ENCODE measurements at places on chromosomes 13 and 19.

DNA sequence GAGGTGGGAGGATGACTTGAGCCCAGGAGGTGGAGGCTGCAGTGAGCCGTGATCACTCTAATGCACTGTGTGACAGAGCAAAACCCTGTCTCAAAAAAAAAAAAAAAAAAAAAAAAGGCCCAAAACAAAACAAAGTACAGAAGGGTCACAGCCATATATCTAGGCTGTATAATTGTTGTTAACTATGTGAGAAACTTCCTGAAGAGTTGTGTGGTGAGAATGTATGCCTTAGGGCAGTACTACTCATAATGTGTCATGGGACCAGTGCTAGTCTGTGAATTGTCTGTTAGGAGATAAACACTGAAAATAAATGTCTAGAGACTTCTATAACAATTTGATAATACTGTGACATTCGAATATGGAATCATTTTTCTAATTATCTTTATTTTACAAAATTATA is 43.1 kb downstream of the PAN3 start:
- DNase-seq: no peak

DNA sequence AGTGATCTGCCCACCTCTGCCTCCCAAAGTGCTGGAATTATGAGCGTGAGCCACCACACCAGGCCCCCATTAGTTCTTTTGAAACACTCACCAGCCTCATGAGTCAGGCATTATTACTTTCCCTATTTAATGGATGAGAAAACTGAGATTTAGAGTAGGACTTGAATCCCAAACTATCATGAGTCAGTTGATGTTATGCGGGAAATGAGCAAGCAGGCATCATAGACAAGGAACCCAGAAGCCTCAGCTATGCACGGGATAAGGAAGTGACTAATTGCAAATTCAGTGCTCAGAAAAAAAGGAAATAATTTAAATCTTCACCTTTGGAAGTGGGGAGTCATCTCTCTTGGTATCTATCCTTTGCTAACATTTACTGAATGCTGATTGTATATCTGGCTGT is 217.5 kb downstream of the ABCC4 start:
- DNase-seq: no peak

GRCh38 chr13:33284916-33285315 is 639 bp downstream of the STARD13 start:
- no peak for DNase-seq

GRCh38 chr13:46637213-46637612 is 84.2 kb downstream of the LRCH1 start:
- no peak for DNase-seq

GRCh38 chr13:20831933-20832332 is 58.2 kb upstream of the EEF1AKMT1 start:
- no peak for DNase-seq

GRCh38 chr19:16899566-16900075 is 10.8 kb downstream of the F2RL3 start:
- DNase-seq: no peak

- DNase-seq: no peak
These were observed 19.9 kb downstream of the GADD45B start for GRCh38 chr19:2495651-2496316.

GRCh38 chr19:55452749-55453346 is 8.6 kb downstream of the ISOC2 start:
- no peak for DNase-seq

GRCh38 chr13:46183018-46183946 is 1.3 kb upstream of the LCP1 start:
- DNase-seq: no peak

DNA sequence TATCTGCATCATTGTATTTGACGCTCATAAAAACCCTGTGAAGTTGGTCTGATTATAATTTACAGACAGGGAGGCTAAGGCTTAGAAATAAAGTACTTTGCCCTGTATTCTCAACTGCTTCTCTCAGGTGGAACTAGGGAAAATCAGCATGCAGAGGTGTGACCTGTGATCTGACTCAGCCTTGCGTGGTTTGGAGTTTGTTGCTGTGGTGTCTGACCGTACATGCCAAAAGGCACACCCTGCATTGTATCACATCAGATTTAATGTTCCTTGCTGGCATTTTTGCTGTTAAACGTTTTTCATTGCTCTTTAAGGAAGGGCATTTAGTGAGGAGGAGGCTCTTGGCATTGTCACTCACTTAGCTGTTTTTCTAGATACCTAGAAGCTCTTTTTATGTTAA is 58.8 kb upstream of the C1QTNF9B start:
- DNase-seq: no peak

DNA sequence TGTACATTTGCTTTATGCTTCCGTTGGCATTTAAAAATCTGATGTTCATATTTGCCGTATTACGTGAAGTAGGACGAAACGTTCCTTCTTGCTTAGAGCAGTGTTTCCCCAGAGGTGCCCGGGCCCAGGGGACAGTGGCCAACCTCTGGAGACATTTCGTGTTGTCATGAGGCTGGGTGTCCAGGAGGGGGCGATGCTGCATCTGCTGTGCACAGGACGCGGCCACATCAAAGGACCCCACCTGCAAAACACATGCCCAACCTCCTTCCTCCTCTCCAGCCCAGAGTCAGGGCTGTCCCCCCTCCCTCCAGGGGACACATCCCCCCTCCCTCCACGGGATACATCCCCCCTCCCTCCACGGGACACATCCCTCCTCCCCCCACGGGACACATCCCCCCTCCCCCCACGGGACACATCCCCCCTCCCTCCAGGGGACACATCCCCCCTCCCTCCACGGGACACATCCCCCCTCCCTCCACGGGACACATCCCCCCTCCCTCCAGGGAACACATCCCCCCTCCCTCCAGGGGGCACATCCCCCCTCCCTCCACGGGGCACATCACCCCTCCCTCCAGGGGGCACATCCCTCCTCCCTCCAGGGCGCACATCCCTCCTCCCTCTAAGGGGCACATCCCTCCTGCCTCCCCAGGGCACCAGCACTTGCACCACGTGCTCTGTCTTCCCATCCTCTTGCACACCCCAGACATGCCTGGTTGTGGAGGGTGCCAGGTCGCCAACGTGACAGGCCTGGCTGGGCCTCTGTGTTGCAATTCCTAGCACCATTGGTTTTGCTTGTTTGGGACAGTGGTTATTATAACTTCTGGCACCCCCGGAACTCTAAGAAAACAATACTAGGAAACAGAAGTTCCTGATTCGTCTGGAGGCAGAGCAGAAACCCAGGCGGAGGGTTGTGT is 46.7 kb downstream of the GAS6 start:
- DNase-seq: peak; percentile 97

DNA sequence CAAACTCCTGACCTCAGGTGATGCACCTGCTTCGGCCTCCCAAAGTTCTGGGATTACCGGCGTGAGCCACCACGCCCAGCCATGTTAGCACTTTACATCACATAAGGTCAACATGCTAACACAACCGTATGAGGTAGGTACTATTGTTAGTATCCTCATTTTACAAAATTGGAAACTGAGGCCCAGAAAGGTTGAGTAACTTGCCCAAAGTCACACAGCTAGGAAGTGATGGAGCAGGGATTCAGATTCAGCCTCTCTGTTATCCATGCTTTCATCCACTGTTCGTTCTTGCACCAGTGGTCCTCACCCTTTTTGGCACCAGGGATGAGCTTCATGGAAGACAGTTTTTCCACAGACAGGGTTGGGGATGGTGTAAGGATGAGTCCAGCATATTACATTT is 8.6 kb downstream of the COX6B1 start:
- no peak for DNase-seq

GRCh38 chr13:106499113-106499512 is 36.3 kb downstream of the EFNB2 start:
- DNase-seq: no peak

DNA sequence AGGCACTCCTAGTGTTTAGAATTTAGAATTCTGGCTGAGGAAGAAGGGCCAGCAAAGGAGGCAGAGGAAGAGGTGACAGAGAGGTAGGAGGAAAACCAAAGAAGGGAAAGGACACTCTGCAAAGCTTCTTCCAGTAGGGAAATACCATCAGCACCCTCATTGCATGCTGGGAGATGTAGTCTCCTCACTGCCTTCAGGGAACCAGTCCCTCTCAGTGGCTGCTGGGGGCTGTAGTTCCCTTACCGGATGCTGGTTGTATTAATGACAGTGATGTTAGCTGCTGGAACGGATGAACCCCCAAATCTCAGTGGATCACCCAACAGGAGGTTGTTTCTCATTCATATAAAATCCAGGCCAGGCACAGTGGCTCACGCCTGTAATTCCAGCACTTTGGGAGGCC is 10.1 kb downstream of the GRIN2D start:
- no peak for DNase-seq

- no peak for DNase-seq
These were observed 59.7 kb upstream of the TRPC4 start for GRCh38 chr13:37929308-37929707.

DNA sequence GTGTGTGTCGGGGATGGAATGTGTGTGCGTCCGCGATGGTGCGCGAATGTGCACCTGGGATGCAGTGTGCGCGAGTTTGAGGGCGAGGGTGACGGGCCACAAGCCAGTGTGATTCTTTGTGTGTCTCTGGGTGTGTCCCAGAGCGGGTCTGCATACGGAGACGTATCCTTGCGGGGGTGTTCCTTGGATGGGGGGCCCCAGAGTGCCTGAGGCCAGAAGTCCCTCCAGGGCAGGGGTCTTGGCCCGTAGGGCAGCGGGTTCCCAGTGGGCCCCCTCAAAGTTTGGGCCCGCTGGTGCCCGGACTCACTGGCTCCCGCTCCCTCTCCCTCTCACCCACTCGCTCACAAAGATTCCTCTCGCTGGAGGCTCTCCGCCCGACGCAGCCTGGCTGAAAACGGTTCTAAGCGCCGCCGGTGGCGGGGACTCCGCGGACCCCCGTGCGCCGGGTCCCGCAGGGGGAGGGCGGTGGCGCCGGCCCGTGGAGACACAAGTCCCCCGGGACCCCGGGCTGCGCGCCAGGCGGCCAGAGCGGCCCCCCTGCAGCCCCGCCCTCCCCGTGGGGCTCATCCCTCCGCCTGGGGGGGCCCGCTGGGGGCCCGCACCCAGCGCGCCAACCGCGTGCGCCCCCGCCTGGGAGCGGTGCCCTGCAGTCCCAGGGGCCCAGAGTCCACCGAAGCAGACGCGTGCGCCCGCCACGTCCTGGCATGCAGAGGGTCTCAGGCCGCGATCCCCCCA is 886 bp downstream of the CRLF1 start:
- no peak for DNase-seq

GRCh38 chr19:18607226-18608101 is 865 bp upstream of the CRLF1 start:
- no peak for DNase-seq

DNA sequence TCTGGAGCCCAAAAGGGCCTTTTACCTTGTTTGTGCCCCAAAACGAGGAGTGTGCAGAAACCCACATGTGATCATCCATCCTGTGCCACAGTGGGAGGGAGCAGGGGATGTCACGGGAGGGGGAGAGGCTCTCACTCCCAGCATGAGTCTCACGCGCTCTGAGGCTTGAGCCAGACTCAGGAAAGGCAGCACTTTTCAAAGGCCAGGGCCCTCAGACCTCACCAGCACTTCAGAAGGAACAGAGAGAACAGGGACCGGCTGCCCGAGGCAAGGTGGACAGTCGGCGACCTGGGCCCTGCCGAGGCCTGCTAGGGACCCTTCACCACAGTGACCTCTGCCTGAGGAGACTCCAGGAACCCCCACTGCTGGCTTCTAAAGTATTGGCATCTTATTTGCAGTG is 71.7 kb upstream of the WASF3 start:
- no peak for DNase-seq

GRCh38 chr19:40055832-40056504 is at the start of gene ZNF780B:
ZNF780B (minus strand) TSS chr19:40056231; CDS start chr19:40050332, 5,899 bp downstream.
- DNase-seq: peak; percentile 92

- no peak for DNase-seq
These were observed 7.3 kb downstream of the SHKBP1 start for GRCh38 chr19:40584007-40584406.

- DNase-seq: no peak
These were observed 276.3 kb downstream of the DACH1 start for GRCh38 chr13:71590654-71591148.

DNA sequence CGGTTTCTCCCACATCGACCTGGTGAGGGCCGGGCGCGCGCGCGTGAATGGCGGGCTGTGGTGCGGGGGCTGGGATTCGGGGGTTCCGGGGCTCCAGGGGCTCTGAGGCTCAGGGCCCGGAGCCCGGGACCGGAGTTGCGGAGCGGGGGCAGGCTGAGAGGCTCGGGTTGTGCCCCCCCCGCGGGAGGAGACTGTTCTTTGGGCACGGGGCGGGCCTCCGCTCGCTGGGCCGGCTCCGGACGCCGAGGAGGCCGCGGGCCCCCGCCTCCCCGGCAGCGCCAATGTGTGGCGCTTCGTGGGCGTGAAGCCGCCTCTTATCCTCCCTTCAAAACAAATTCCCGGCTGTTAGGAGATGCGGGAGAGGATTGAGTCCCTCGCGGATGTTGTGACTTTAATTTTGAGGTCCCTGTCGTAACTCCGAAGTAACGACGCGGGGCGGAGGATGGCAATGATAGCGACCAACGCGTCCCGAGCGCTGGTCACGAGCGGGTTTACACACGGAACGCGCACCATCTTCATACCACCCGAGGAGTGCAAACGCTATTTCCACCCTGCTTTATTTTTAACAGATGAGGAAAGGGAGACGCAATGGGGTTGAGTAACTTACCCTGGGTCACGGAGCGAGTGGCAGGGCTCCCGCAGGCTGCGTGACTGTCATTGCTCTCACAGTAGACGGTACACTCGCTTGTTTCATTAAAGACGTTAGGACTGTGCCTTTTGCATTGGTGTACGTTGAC is 536 bp downstream of the UBA2 start:
- DNase-seq: no peak

DNA sequence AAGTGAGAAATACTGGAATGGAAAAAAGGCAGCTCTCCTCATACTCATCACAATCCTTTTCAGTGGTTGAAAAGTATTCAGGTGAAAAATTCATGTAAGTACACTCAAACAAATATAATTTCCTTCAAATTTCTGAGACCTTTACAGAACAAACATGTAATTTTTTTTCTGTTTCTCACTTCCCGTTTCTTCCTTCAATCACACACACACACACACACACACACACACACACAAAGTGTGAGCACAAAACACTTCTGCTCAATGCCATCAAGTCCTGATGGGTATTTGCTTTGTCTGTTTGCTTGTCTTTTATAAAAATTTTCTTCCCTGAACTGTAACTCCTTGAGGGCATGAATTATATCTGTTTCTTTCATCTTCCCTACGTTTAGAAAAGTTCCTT is 110.6 kb downstream of the LIG4 start:
- no peak for DNase-seq

- no peak for DNase-seq
These were observed 1.0 kb upstream of the CGB7 start for GRCh38 chr19:49058562-49058961.

DNA sequence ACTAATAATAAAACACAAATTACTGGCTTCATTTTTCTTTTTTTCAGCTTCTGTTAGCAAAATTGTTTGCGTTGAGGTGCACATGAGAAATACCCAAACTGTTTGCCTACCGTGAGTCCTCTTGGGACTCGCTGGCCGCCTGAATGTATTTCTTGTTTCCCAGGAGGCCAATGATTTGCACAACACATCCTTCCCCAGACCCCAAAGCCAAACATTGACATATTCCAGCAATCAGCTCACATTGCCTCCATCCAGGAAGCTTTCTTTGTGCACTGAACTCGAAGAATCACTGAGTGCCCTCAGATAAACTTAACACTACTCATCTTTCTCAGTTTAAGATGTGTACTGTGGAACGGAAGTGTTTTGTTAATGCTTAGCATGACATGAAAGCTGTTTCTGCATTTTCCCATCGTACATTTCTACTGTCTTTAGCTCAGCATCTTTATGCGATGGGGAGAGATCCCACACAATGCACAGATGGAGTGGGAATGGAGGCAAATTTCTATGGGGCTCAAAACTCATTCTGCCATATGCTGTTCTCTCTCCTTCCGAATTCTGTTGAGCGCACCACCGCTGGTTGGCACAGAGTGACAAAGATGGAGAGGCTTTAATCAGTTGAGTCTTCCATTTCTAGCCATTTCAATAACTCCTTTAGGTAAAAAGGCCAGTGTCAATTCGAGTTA is 399.5 kb downstream of the RFC3 start:
- no peak for DNase-seq

Measured in esophagus muscularis mucosa (tissue), 4 donors.